ENCODE measurements at places on chromosomes 4 and X.

- no peak for DNase-seq
Observed at GRCh38 chrX:73400136-73400748, 46.6 kb upstream of the CDX4 start.

GRCh38 chr4:38365748-38366310 lies 298.2 kb upstream of the KLF3 start:
- no peak for DNase-seq

- no peak for DNase-seq
Observed at GRCh38 chrX:74160358-74160757, 143.6 kb upstream of the ZCCHC13 start.

- no peak for DNase-seq
Observed at GRCh38 chr4:87555773-87556619, 26.8 kb upstream of the SPARCL1 start.

DNA sequence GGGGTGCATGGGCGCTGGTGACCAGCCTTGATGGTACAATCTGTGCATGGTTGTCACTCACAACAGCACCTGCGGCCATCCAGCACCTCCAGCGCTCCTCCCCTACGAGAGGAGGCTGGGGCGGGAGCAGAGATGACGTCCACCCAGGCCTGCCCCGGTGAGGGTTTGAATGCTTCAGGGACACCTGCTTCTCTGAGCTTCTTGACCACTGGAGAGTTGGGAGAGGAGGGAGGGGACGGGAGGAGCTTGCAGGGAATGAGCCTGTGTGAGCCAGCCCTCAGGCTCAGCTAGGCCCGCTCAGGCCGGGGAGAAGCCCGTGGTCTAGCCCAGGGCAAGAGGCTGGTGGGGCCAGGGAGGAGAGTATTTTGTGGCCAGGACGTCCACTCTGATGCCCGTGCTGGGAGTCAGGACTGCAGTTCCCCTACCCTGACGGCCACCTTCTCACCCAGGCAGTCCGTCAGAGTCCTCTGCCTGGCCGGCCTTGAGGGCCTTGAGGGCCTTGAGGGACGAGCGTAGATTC lies 59.2 kb downstream of the CPZ start:
- no peak for DNase-seq

DNA sequence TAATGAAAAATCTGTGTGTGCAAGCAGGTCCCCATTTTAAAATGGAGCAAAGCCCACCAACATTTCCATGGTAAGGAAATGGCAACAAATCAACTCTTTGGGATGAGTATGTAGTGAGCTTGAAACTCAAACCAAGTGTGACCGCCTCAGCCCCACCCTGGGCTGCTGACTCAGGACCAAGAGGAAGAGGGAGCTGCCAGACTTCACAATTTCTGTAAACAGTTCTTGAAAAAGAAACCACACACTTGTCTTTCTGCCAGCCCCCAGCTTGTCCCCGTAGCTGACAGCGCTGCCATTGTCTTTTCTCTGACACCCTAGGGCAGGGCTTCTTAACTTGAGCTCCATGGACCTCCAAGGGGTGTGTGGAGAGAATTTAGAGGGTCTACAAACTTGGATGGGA lies 10.3 kb downstream of the RTL5 start:
- peak; percentile 53 for DNase-seq

- DNase-seq, result no peak
Observed at GRCh38 chrX:21711129-21711847, 46.6 kb downstream of the SMPX start.

- DNase-seq, result no peak
Observed at GRCh38 chr4:65311120-65311519, 359.2 kb downstream of the EPHA5 start.

DNA sequence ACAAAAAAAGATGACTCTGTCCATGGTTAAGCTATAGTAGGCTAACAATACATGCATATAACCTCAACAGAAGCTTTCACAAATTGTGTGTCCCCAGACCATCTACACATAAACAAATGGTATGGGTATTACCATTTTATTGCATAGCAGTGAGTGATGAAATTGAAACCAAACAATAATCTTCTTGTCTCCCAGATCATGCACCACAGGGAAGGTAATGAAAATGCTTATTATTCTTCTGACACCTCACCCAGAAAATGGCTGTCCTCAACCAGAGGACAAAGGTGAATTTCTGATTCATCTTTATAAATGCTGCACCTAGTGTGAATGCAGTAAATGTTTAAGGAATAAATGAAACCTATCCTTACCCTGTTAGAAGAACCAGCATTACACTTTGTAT lies 8.0 kb downstream of the PRSS12 start:
- no peak for DNase-seq

DNA sequence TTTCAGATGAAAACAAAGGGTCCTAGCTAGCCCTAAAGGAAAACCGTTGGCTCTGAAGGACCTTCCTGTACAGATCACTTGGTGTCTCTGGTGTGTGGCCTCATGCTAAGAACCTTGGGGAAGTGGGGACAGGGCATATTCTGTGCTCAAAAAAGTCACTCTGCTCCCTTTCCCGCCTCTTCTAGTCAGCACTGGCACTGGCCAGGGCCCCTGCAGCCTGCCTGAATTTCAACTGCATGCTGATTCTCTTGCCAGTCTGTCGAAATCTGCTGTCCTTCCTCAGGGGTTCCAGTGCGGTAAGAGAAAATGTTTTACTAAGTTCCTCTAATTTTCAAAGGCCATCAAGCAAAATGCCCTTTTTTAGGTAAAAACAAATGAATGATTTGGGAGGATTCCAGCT lies 3.4 kb downstream of the CYBB start:
- DNase-seq, result no peak

- DNase-seq, result peak; percentile 59
Observed at GRCh38 chr4:81040012-81040659, 9.6 kb downstream of the BMP3 start.

DNA sequence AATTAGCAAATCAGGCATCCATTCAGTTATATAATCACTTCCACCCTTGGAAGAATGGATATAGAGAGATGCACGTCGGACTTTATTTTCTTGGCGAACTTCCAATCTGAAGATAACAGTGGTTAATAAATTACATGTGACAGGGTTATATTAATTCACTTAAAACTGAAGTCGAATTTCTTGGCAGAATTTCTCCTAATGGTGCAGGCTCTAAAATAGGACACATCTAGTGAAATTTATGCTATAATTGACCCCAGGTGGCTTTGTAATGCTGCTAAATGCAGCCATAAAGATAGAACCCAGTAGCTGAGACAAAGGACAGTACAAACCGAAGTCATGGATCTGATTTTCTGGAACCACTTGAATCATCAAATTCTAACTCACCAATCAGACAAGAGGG lies 20.8 kb upstream of the SLC10A4 start:
- no peak for DNase-seq

GRCh38 chrX:151776181-151776731 lies 41.7 kb downstream of the CNGA2 start:
- no peak for DNase-seq

GRCh38 chr4:8227201-8227770 lies 28.2 kb downstream of the SH3TC1 start:
- no peak for DNase-seq

- DNase-seq, result no peak
Observed at GRCh38 chr4:26343038-26343398, 22.2 kb downstream of the RBPJ start.

DNA sequence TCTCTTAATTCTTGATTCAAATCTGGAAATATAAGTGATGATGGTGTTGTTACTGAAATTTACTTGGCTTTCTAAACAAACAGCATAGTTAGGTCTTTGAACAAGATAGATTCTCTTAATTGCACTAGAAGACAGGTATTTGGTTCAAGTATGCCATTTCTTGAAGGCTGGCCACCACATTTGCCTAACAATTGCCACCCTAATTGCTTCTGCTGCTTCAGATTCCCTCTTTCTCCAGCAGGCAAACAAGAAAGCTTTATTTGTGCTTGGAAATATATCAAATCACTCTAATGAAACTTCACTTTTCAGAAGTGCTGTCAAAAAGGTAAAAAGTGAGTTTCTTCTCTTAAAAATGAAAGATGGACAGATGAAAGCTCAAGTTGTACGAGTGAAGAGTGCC lies 418.6 kb downstream of the INPP4B start:
- DNase-seq, result no peak

DNA sequence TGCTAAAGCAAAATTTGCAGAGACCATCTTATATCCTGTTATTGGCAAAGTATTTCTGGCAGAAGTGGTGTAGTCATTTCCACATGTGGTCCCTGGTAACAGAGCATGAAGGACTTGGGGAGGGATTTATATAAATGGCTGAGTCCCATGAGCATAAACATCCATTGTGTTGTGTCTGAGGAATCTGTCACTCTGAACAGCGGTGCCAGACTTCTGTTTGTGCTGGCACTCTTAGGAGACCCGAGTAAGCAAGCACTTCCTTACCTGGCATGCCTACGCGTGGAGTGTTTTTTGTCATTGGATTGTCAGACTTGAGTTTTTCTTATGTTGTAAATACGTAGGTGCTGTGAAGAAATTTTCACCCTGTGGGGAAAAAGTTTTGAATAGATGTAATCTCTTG lies 285.9 kb downstream of the ARHGAP10 start:
- DNase-seq, result no peak

DNA sequence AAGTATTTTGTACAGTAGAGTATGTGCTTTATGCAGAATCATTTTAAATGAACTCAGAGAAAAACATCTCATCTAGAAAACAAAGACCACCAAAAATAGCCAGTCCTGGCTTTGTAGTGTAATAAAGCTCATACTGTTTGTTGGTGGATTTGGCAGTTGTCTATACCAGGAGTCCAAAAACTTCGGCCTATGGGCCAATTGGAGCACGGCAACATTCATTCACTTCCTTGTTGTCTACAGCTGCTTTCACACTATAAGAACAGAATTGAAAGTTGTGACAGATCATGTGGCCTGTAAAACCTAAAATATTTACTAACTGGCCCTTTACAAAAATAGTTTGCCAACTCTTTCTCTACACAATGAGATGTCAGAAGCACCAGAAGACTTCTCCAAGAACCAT lies 5.3 kb downstream of the FBXW7 start:
- no peak for DNase-seq

DNA sequence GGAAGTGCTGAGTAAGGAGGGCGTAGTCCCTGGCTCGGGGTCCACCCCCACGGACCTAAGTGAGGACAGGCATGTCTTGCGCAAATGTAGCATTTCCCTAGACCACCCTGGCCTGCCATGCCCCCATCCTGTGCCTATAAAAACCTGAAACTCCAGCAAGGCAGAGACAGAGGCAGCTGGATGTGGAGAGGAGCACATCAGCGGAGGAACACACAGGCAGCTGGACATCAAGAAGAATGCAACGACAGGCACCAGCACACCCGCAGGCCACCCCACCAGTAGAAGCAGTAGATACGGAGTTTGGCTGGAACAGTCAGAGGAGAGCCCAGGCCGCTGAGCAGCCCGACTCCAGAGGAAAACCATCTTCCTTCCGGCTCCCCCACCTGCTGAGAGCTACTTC lies 345.9 kb downstream of the FSTL5 start:
- no peak for DNase-seq

- DNase-seq, result no peak
Observed at GRCh38 chr4:105630670-105631655, 77.5 kb downstream of the INTS12 start.

- no peak for DNase-seq
Observed at GRCh38 chr4:77009511-77010115, 60.1 kb downstream of the SEPTIN11 start.

DNA sequence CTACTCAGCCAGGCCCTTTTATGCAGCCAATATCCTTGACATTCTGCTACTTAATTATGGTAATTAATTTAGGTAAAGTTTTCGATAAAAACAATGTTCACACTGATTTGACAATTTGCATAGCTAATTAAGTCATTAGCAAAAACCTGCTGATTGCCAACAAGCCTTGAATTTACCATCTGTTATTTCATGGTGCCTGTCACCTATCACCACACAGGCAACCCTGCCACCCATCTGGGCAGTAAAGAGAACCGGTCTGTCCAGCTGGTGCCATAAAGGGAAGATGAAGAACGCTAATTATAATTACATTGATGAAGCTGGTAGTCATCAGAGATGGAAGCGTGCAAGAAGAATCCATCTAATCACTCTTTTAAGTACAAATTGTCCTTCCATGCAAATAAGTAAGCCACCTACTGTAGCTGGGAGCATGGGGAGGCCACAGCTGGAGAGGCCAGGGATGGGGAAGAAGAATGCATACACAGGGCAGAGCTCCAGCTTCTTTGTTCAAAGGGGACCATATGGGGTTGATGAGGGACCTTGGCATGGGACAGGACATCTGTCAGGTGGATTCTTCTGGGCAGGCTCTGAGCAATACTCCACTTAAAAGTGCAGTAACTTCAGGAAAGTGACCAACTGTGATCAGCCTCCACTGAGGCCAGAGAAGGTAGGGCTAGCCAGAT lies 277.3 kb upstream of the TAPT1 start:
- DNase-seq, result no peak

DNA sequence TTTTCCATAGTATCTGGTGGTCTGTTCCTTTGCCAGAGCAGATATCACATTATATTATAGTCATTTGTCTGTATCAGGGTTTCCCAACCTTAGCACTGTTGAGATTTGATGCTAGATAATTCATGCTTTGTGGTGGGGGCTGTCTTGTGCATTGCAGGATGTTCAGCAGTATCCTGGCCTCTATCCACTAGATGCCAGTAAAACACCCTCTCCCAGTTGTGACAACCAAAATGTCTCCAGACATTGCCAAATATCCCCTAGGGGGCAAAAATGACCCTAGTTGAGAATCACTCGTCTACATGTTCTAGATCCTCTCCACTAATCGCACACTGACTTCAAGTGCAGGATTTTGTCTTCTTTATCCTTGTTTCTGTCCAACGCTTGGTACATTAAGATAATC lies 160.8 kb downstream of the FANCB start:
- DNase-seq, result no peak

- DNase-seq, result no peak
Observed at GRCh38 chr4:108980455-108981239, 217.8 kb upstream of the ETNPPL start.

GRCh38 chrX:82765811-82766210 lies 742.3 kb upstream of the POU3F4 start:
- no peak for DNase-seq

DNA sequence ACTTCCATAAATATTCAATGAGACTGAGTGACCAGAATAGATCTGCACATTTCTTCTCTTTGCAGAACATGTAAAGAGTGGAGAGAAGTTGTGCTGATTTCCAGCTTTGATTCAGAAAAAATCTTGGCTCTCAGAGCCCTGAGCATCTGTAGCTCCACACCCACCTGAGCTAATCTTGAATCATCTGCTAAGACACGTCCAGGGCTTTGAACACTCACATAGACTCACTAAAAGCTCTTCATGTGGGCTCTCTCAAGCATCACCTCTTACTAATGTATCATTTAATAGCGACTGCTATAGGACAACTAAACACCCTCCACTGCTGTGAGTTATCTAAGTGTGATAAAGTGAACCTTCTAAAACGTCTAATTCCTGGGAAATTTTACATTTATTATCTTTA lies 147.7 kb upstream of the GRIA3 start:
- DNase-seq, result no peak
